ENCODE measurements at places on chromosomes 6 and 20. TPM values are rescaled to one million over a fixed set of nuclear protein-coding genes. Genes with fewer than 3 reads are reported as not detected.

The GTSF1L gene
- not detected for total RNA-seq

The CCN5 gene
- total RNA-seq, result 342 TPM

The ITPR3 gene
- total RNA-seq, result 15.6 TPM

The SNPH gene
- 8.9 TPM for total RNA-seq

The CARMIL1 gene
- total RNA-seq, result 20.4 TPM

The SHLD1 gene
- 3.3 TPM for total RNA-seq

The PPP1R14C gene
- total RNA-seq, result 1.2 TPM

The MATN4 gene
- 0.29 TPM for total RNA-seq

The GJA10 gene
- total RNA-seq, result not detected

The DDRGK1 gene
- total RNA-seq, result 38.6 TPM

The FANCE gene
- total RNA-seq, result 4.0 TPM

The EMILIN3 gene
- total RNA-seq, result 2.3 TPM

Measured in posterior vena cava (tissue), 2 donors.